ENCODE measurements at places on chromosomes 12 and 14.

DNA sequence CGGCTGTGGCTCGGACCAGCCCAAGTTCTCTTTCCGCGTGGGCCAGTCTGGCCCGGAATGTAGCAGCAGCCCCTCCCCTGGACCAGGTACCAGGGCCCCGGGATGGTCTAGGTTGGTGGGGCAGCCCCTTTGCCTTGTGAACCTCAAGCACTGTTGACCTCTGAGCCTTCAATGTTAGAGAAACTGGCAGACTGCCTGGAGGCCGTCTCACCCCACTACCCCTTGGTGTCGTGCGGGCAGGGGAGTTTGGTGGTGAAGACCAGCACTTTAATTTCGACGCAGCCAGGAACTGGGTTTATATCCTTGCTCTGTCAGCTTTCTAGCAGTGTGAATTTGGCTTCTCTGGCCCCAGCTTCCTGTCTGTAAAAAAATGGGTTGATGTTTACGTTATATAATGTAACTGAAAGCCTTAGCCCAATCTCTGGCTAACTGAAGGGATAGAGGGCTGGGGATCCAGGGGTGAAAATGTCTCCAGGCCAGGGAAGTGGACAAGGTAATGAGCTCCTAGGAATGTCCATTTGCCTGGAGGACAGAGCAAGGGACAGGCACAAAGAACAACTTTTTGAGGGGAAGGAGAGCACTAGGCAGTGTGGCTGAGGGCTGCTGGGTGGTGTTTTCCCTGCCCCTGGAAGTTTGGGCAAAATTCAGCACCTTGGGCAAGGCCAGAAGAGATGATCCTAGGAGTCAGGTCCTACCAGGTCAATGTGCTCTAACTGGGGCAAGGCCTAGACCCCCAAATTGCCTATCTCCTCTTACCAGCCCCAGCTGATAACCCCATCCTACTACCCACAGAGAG lies 11.4 kb downstream of the MCRS1 start:
- no peaks in the 10 kb centered on the region for H3K27me3 ChIP-seq
- no peak for DNase-seq

DNA sequence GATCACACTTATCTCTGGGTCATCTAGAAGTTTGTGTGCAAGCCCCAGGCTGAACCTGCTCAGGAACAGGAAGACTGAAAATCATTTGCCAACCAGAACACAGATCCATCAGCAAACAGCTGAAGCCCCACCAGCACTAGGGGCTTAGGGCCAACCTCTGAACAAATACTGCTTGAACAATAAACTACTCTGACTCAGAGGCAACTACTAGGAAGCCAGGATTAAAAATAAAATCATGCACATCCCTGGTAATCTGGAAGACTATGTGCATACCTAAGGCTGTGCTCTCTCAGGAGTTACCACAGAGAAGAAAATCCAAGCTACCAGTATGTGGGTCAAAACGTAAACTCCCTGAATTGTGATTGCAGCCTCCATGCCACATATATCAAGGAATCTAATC lies 15.9 kb downstream of the GALNT8 start:
- H3K4me1 ChIP-seq: no peaks in the 10 kb centered on the region
- no peak overlapping the region for H3K4me3 ChIP-seq
- no peak for DNase-seq
- H3K27ac ChIP-seq: no peak overlapping the region

GRCh38 chr12:13032164-13032563 lies 12.0 kb upstream of the FAM234B start:
- no peak overlapping the region for H3K27ac ChIP-seq
- no peaks in the 10 kb centered on the region for H3K4me1 ChIP-seq

DNA sequence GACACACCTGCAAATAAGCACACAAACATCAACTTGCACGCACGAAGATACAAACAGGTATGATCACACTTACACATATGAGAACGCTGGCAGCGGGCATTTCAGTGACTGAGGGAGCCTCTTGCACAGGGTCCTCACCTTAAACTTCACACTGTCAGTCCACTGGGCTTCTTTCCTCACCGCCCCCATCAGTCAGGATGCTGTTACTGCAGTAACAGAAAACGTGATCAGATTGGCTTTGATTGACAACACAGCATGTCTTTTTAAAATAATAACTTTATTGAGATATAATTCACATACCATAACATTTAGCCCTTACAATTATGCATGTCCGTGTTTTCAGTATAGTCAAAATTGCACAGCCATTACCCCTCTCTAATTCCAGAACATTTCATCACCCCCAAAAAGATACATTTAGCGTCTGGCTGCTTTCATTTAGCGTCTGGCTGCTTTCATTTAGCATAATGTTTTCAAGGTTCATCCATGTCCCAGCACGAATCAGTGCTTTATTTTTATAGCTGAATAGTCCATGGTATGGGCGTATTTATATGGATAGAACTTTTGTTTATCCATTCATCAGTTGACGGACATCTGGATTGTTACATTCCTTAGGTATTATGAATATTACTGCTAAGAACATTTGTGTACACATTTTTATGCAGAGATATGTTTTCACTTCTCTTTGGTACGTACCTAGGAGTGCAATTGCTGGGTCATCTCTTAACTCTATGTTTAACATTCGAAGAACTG lies 8.4 kb downstream of the CCDC197 start:
- no peaks in the 10 kb centered on the region for H3K4me1 ChIP-seq
- no peak overlapping the region for H3K4me3 ChIP-seq
- no peak for DNase-seq
- no peaks in the 10 kb centered on the region for H3K27me3 ChIP-seq

DNA sequence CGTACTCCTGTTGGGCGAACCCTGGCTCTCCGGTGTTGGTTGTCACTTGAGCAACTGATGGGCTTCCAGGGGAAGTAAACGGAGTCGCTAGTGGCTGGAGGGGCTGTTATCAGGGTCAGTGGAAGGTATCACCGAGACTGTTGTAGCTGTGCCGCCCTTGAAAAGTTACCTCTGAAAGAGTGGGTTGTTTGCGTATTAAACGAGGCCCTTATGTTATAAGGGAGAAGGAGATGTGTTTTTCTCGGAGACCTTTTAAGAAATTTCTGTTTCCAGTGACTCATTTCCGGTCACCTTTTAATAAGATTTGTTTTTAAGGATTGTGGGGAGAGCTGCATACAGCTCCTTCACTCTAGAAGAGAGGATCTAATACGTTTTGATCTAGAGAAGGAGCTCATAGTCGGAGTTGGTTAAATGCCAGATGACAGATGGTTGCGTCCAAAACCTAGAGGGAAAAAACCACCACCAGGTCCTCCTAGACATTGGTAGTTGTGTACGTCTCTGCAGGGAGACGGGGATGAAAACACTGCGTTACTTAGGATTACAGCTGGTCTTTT lies 750 bp upstream of the DBX2 start:
- no peaks in the 10 kb centered on the region for H3K4me1 ChIP-seq
- no peak for DNase-seq
- H3K4me3 ChIP-seq: no peak overlapping the region
- H3K36me3 ChIP-seq: no peaks in the 10 kb centered on the region
- H3K27ac ChIP-seq: no peak overlapping the region
- no peaks in the 10 kb centered on the region for H3K27me3 ChIP-seq

DNA sequence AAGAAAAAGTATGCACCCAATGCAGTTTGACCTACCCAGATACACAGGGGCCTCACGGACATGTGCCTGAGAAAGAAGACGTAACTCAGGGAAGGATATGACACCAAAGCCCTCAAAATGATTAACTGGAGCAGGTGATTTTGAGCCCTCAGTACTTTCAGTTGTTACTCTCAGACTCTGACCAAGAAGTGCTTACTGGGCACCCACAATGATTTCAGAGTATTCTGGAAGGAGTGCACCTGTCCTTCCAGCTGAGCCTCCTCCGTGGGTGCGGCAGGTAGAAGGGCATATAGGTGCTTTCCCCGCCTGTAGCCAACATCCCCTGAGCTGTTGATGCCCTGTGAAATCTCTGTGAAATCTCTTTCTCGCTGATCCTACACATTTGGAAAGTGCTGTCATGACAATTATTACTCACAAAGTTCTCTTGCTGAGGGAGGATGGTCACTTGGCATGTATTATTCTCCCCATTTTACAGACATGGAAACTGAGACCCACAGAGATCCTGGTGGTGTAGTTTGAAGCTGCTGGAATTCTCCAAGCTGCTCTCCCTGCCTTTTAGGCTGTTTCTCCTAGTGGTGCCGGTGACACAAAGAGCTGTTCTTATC lies 154.3 kb upstream of the CCND2 start:
- H3K27ac ChIP-seq: no peak overlapping the region
- no peaks in the 10 kb centered on the region for H3K36me3 ChIP-seq
- H3K4me3 ChIP-seq: no peak overlapping the region
- no peak for DNase-seq
- H3K4me1 ChIP-seq: no peaks in the 10 kb centered on the region

Measured in right lobe of liver (tissue), 6 donors.